ENCODE measurements at places on chromosomes 1 and 21.

DNA sequence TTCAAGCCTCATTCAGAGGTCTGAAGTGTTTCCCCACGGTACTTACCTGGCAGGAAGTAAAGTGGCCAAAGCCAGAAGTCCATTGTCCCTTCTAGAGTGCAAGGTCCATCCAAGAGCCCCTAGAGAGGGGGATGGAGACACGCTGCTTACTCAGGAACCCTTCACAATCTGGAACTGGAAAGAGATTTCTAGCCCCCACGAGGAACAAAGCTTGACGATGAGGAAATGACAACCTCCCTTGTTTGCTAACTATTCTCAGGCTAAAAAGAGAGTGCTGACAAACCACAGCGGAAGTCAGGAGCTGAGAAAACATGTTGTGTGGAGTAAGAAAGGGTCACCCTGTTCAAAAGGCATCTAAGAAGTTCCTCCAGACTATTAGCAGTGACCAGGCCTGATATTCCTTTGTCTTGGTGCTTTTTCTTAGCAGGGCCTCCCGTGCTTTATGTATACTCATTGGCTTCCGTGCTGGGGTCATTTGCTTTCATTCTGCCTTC lies at the start of gene FCMR:
FCMR (minus strand) TSS at position 170 of the 494 bp plus-strand sequence; CDS start at position 83, 87 bp downstream.
- DNase-seq = no peak

DNA sequence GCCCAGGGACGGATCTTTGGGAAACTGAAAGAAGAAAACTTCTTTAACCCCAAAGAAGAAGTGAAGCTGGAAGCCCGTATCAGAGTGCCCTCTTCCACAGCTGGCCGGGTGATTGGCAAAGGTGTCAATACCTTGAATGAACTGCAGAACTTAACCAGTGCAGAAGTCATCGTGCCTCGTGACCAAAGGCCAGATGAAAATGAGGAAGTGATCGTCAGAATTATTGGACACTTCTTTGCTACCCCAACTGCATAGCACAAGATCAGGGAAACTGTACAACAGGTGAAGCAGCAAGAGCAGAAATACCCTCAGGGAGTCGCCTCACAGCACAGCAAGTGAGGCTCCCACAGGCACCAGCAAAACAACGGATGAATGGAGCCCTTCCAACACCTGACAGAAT lies 114.0 kb downstream of the NBPF12 start:
- DNase-seq = no peak

DNA sequence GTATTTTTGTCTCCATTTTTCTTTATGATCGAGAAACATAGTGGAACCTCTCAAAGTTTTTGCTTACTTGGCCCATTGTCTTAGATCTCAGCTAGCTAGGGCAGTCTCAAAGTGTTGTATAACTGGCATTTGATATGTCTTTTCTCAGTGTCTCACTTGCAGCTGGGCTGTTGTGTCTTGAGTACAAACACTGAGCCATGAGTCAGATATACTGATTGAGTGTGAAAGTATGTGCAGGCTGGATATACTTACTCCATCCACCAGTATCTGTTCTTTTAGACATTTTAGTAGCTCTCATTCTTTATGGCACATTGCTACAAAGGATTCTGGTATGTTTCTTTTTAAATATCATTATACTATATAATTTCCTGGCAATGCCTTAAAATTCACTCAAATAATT lies 14.3 kb upstream of the GPR52 start:
- peak; percentile 46 for DNase-seq

GRCh38 chr1:230772457-230773395 lies 25.5 kb downstream of the CAPN9 start:
- no peak for DNase-seq

- DNase-seq = no peak
Measured at GRCh38 chr21:27112186-27112585, 145.3 kb upstream of the ADAMTS5 start.

DNA sequence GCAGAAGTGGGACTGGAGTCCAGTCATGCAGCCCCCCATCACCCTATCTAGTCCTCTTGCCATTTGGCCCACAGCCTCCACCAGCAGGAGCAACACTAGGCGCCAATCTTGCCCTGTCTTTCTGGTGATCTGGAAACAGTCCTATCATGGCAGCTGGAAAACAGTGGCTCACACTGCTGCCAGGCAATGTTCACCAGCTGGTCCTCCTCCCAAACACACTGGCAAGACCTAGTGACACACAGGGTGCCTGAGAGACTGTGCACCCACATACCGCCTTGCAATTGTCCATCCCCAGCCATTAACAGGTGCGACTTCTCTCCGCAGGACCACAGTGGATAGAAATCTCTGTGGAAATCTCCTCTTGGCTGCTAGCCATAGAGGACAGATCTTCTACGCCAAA lies 105.5 kb downstream of the HIVEP3 start:
- no peak for DNase-seq

- no peak for DNase-seq
Measured at GRCh38 chr1:163896001-163896400, 574.2 kb downstream of the NUF2 start.

DNA sequence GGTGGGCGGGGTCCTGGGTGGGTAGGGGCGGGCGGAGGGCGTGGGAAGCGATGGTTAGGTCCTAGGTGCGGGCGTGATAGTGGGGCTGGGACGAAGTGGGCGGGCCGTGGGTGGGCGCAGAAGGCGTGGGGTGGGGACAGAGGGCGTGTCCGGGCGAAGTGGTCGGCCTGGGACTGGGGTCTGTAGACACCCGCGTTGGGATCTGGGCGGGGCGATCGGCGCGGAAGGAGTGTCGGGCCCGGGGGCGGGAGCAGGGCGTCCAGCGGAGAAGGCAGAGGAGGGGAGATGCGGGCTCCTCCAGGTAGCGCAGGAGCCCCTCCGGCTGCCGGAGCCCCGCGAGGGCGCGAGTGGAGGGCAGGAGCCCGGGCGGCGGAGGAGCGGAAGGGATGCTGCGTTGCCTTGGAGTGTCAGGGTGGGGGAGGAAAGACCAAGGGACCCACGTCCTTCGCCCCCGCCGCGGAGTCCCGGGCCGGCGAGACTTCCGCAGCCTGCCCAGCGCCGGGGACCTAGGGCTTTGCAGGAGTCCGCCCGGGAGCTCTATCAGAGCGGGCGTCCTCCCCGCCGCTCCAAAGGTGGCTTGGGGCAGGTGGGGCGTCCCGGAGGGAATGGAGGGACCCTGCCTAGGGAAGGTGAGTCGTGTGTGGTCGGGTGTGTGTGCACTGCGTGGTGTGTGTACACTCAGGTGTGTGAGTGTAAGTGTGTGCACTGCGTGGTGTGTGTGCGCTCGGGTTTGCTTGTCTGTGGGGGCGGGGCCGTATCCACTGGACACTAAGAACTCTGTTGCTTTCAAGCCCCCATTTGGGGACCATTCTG lies 27.0 kb upstream of the PRSS38 start:
- DNase-seq = no peak

GRCh38 chr1:223074445-223075300 lies 68.4 kb downstream of the TLR5 start:
- no peak for DNase-seq

DNA sequence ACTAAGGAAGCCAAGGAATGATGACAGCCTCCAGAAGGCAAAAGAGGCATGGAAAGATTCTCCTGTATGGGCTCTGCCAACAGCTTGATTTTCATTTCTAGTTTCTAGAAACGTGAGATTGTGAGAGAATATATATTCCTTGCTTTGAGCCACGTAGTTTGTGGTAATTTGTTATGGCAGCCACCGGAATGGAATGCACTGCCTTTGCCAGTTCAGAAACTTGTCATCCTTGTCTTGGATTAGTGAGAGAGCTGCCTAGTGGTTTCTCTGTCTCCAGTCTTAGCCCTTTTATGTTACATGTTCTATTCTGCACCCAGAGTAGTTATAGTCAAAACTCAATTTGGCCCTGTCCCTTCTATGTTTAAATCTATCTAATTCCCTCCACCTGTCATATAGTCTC lies 216.0 kb upstream of the PTGFR start:
- DNase-seq = peak; percentile 67

DNA sequence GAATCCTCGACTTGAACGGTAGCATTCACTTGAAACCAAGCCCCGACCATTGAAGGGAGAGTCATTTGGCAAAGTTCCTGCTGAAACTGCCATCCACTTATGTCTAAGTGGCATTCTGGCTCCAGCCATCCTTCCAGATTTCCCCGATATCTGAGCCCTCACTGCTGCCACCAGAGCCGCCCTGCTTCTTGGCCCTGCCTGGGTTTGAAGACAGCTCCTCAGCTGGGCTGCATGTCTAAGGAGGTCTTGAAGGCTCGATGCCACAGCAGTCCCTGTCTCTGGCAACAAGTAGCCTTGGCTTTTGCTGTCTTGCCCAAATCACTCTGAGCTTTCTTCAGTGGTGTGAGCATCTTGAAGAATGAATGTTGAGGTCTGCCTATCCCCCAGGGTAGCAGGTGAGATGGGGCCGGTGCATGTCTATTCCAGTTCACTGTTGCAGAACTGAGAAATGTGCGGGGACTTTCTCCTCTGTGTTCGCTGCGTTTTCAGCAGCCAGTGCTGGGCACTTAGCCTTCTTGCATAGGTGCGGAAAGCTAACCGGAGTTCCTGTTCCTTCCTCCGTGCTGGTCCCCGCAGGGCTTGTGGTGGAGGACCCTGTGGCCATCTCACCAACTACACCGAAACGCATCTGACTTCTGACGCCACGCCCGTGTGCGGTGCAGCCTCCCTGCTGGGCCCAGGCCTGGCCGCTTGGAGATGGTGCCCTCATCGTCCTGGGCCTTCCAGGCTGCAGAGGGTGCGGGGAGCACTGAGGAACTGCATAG lies 29.2 kb downstream of the MAN1C1 start:
- no peak for DNase-seq

- no peak for DNase-seq
Measured at GRCh38 chr1:172851077-172851476, 192.2 kb downstream of the FASLG start.

DNA sequence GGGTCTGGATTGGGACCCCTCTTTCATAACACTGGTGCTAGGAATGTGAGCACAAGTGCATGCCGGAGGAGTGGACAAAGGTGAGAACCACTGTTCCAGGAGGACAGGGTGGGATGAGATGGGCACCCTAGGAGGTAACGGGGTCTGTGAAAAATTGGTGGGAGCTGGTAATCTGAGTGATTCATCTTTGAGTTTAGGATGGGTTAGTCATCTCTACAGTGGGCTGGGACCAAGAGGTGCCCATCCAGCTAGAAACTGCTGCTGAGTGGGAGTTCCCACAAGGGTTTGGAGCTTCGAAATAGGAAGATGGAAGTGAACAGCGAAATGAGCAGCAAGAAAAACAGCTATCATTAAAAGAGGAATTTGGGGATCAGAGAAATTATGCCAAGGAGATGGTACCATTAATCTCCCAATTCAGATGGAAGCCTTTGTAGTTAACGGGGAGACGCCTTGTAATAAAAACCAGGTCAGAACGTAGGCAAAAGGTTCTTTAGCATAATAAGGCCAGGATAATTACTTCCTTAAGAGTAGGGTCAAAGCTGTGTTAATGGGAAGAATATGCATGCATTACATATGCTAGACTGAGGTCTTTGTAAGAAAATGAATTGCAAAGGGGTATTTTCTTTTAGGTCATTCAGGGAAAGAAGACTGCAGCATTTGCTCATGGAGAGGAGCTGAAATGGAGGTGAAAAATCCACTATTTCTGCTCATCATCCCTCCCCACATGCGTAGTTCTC lies 55.5 kb downstream of the OLFML3 start:
- no peak for DNase-seq

- no peak for DNase-seq
Measured at GRCh38 chr1:184665360-184665759, 89.3 kb downstream of the EDEM3 start.

DNA sequence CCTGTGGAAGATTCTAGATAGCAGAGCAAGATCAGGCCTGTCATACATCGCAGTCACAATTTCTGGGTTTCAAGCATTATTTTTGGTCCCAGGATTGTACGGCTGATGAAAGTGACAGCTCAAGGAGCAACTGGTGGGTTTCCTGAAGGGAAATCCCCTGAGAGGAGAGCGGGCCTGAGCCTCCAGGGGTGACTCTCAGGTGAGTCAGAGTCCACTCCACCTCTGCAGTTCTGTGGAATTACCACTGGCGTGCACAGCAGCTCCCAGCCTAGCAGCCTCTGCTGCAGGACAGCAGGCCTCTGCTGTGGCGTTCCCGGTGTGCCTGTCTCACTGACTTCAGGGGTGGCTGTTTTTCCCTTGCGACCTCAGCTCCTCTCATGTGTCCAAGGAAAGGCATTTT lies 24.4 kb downstream of the SLC66A1 start:
- no peak for DNase-seq

GRCh38 chr21:33025106-33025488 lies 638 bp upstream of the OLIG2 start:
- no peak for DNase-seq

GRCh38 chr1:21653744-21654100 lies 15.4 kb downstream of the RAP1GAP start:
- DNase-seq = no peak

GRCh38 chr1:247471445-247472016 lies 13.6 kb upstream of the OR2B11 start:
- no peak for DNase-seq

GRCh38 chr1:8089535-8090228 lies 63.6 kb upstream of the ERRFI1 start:
- no peak for DNase-seq

- DNase-seq = no peak
Measured at GRCh38 chr21:38905328-38905727, 99.6 kb downstream of the ETS2 start.

DNA sequence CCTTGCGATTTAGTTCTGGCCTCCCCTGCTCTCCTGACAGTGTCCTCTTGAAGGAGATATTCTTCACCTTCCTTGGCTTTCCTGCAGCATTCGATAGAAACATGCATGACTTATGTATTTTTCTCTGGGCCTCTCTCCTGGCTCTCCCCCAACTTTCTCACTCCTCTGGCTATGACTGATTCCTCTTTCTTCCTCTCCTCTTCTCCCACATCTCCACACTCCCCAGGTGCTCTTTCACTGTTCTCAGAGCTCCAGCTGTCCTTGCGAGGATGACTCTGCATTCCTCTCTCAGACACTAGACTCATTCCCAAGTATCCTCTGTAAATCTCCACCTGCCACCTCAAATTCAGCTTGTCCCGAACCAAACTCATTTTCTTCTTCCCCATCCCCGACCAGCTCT lies 18.0 kb downstream of the LRRC42 start:
- DNase-seq = no peak

- no peak for DNase-seq
Measured at GRCh38 chr1:181918880-181919525, 142.5 kb downstream of the ZNF648 start.

DNA sequence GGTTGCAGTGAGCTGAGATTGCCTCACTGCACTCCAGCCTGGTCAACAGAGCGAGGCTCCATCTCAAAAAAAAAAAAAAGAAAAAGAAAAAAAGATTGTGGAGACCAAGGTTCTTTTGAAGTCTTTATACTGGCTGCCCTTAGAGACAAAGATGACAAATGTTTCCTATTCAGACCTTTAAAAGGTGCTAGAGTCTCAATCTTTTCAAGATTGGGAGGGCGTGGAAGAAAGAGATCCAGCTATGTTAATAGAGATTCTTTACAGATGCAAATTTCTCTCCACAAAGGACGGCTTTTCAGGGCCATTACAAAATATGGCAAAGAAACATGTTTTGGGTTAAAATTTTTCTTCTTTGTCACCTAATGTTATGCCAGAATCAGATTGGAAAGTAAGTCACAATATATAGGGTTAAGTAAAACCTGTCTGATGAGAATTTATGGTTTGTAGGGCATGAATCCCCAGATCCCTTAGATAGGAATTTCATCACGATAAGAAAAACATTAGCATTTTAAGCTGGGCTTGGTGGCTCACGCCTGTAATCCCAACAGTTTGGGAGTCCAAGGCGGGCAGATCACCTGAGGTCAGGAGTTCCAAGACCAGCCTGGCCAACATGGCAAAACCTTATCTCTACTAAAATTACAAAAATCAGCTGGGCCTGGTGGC lies 13.0 kb upstream of the MORC3 start:
- no peak for DNase-seq

GRCh38 chr1:207858281-207858680 lies 52.6 kb downstream of the CD34 start:
- DNase-seq = no peak

GRCh38 chr21:17616831-17617230 lies 4.1 kb upstream of the BTG3 start:
- no peak for DNase-seq
